ENCODE measurements at places on chromosomes 16 and 17.

- DNase-seq, result no peak
Measured at GRCh38 chr17:35730400-35731005, 936 bp upstream of the RASL10B start.

DNA sequence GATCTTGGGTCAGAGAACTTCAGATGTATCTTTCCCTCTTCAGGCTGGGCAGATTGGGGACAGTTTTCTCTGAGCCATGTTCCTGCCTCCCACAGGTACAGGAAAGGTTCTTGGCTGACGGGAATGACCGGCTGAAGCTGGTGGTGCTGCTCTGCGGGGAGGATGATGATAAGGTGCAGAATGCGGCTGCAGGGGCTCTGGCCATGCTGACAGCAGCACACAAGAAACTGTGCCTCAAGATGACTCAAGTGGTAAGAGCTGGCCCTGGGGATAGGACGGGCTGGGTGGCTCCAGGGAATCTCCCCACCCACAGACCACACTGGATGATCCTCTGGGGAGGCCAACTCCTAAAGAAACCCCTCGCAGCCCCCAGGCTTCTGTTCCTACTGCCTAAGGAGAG is 10.9 kb downstream of the SLC35G3 start:
- DNase-seq, result no peak

GRCh38 chr16:47565454-47565853 is 104.3 kb downstream of the PHKB start:
- no peak for DNase-seq

DNA sequence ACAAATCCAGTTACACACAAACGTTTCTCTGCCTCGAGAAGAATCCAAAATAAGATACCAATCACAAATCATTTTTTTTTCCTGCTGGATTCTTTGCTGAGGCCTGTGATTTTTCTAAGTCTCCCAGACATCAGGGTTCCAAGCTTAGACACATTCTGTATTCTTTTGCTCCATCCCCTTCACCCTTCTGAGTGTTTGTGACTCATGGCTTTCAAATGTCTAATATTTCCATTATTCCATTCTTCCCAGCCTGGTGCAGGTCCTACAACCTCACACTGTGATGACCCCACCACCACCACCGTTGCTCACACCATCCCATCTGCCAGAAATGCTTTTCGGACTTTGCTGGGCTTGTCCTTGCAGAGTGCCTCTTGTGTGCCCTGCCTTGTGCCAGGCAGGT is 480.1 kb downstream of the SOX9 start:
- peak; percentile 39 for DNase-seq
